ENCODE measurements at places on chromosomes 13 and 19. TPM values are rescaled to one million over a fixed set of nuclear protein-coding genes. Genes with fewer than 3 reads are reported as not detected.

DNA sequence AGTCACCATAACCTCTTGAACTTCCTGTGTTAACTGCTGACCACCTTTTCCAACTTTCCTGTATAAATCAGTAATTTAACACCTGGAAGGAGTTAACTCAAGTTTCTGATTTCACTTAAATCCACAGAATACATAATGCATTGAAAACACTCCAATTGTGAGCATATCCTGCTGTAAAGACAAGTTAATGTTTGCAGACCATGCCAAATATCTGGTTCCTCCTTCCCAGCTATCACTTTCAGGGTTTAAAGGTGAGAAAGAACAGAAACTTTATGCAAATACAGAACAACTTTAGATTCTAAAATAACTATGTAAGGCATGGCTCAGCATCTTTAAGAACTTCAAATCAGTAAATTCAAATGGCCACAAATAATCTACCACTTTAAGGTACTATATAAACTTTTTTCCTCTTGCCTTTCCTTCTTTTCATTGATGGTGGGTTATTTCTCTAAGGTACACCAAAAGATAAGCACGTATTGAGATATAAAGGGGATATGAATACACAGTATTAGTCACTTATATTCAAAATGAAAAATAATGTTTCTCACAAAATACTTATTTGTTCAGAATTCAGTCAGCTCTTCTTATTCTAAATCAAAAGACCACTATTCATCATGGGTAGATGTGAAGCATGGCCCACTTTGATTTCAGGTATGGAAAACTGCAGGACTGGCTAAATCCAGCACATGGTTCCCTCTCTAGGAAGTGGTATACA lies 6.6 kb upstream of the TPTE2 start:
- DNase-seq = no peak

PLEKHA4 gene
- 28.7 TPM for polyA plus RNA-seq

GRCh38 chr13:91580749-91581148 lies 182.3 kb downstream of the GPC5 start:
- no peak for DNase-seq

- no peak for DNase-seq
Measured at GRCh38 chr13:103184413-103184812, 118.2 kb upstream of the SLC10A2 start.

DNA sequence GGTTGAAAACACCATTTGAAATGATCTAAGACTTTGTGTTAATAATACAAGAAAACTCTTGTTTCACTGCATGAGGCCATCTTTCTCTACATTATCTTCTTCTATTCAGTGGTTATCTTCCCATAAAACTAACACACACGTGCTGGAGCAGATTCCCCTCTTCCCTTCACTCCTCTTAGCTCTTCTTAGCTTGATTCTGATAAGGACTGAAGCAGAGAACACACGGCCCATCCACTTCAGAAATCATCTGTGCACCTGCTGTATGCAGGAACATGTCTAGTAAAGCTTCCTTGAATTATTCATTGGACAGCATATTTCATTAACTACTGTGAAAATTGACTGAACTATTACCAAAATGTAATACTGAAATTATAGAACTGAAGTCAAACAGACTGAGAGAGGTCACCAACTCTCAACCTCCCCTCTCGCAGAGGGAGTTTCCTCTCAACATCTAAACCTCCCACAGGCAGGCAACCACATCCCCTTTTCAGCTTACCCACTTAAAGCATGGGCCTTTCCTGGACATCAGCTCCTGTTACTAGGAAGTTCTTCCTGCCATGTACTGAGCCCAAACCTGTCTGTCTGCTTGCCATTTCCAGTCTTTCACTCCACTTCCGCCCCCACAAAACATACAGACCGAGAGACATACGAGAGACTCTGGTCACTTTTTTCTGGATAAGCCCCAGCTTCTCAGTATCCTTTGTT lies 113.9 kb downstream of the CRYL1 start:
- DNase-seq = no peak

GRCh38 chr13:47025791-47026447 lies 129.1 kb upstream of the HTR2A start:
- no peak for DNase-seq

All from right renal pelvis (tissue), 4 donors.